ENCODE measurements at places on chromosomes 5 and 9.

GRCh38 chr5:68554571-68555279 is 339.2 kb downstream of the PIK3R1 start:
- no peak for DNase-seq

GRCh38 chr9:89864257-89864656 is 259.4 kb downstream of the GADD45G start:
- DNase-seq = no peak

- DNase-seq = no peak
Observed at GRCh38 chr5:33941090-33941489, 4.9 kb downstream of the RXFP3 start.

DNA sequence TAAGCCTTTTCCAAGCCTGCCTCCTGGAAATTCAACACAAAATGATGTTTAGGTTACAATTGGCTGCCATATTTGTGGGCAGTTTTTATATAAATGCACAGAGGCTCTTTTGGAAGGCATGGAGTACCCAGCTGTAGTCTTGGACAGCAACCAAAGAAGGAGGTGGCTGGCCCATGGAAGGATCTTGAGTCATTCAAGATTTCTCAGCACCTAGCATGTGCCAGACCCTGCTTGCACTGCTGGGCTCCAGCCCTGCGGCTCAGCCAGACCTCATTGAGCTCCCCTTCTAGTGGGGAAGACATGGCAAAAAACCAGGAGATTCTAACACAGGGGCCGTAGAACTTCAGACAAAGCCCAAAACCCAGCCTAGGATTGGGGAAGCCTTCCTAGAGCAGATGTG is 22.1 kb downstream of the JADE2 start:
- no peak for DNase-seq

- no peak for DNase-seq
Observed at GRCh38 chr5:118919016-118919415, 69.3 kb downstream of the DTWD2 start.

- DNase-seq = no peak
Observed at GRCh38 chr5:178116143-178116885, 3.0 kb downstream of the N4BP3 start.
